ENCODE measurements at places on chromosomes 3 and 15.

DNA sequence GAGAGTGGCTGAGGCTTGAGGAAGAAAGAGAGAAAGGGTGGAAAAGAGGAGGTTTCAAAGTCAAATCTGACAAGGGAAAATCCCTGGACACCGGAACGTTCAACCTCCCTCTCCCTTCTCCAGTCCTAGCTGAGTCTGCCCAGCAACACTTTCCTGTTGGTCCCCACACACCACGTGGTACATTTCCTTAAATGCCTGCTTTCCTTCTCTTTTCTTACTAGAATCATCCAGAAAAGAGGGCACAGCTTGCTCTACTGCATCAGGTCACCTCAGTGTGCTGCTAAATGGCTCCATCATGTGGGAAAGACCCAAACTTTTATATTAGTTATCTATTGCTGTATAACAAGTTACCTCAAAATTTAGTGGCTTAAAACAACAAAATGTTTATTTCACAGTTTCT is 181.2 kb downstream of the NECTIN3 start:
- no peak for DNase-seq

GRCh38 chr3:99747915-99748314 is 69.7 kb upstream of the CMSS1 start:
- no peak for DNase-seq

GRCh38 chr15:71201477-71201876 is 86.2 kb downstream of the THSD4 start:
- DNase-seq = no peak

DNA sequence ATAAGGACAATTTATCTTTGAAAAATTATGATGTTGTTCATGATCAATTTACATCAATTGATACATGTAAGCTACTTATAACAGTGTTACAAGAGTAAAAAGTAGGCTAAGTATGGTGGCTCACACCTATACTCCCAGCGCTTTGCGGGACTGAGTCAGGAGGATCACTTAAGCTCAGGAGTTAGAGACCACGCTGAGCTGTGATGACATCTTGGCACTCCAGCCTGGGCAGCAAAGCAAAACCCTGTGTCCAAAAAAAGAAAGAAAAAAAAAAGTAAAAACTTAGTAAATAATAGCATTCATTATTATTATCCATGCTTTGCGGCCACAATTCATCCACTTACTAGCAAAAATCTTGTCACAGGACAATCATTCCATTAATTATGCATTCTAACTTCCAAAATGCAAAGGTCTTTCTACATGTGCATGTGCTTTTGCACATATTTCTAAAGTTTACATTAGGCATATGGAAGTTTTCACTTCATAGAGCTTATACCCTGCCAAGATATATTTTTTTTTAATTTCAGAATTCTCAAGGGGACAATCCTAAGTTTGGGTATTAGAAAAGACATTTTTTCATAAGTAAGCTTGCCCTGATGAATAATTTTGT is 243.3 kb upstream of the RARB start:
- no peak for DNase-seq

DNA sequence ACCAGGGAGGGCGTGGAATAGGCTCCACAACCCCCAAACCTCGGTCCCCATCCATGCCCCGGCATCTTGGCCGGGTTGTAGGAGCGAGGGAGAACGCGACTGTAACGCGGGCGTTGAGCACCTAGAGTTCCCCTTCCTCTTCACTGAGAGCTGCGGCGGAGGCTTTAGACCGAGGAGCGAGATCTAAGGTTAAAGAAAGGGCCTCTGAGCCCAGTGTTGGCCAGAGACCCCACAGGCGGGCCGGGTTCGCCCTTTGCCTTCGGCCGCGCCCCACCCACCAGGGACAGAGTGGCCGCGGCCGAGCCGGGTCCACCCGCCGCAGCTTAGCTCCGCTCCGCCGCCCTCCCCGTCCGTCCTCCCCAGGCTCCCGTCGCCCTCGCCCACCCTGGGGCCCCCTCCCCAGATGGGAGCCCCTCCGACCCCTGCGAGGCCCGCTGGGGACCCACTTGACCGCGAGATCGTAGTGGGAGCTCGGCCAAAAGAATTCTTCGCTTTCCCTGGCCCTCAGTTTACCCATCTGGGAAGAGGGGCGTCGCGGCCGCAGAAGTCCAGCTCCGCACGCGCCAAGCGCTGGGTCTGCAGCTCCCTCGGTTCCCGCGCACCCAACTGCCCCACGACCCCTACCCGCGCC is 425 bp downstream of the ANPEP start:
- DNase-seq = no peak

- DNase-seq = no peak
Observed at GRCh38 chr3:71011565-71012287, 571.8 kb downstream of the FOXP1 start.

DNA sequence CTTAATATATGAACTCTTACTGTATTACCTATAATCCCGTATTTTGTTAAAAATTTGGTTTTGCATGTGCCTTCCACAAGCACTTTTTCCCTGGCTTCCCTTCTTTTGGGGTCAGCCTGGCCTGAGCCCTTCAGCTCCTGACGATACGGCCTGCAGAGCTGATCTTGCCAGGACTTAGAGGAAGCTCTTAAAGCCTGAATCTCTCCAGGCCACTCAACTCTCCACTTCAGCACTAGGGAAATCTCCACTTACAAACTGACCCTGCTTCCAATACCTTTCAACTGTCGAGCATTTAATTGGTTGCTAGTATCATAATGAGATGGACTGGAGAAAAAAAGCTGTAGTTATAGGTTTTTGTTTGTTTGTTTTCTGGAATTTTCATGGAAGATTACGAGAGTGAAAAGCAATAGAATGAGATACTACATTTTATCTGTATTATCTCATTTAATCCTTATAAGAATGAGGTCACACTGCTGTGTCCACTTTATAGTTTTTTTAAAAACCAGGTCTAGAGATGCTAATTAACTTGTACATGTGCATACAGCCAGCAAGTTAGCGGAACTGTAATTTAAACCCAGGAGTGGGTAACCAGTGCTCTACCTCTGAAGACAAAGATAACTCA is 54.8 kb downstream of the ZBTB38 start:
- DNase-seq = no peak

DNA sequence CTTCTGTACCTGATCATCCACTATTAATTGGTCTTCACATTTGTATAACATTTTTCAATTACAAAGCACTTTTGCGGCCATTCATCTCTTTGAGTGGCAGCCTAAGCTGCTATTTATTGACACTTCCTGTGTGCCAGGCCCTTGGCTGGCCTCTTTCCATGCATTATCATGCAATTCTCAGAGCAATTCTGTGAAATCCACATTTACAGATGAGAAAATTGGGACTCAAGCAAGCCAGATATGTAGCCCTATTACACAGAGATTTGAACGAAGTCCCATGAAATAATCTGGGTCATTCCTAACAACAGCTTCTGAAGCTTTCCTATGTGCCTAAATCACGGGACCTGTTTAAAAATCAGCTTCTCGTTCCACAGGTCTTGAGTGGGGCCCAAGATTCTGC is 17.4 kb downstream of the SLC6A1 start:
- no peak for DNase-seq

- DNase-seq = no peak
Observed at GRCh38 chr3:70277304-70277703, 35.1 kb downstream of the MDFIC2 start.

DNA sequence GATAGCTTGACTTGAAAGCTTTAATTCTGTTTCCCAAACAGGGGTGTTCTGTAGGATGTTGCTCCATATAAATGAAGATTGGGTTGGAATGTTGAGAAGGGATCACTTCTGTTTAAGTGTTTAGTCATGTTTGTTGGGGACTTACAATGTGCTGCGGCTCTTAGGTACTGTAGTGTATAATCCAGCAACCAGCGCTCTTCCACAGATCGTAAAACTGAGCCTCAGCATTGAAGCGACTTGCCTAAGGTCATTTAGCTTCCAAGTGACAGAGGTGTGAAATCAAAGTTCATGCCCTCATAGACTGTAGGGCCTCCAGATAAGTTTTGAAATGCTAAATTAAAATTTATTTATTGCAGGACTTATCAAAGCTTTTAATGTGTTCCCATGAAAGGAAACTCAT is 1.8 kb downstream of the MKRN2 start:
- no peak for DNase-seq

- DNase-seq = no peak
Observed at GRCh38 chr15:74050556-74051234, 31.7 kb downstream of the GOLGA6A start.

- no peak for DNase-seq
Observed at GRCh38 chr3:10465161-10465560, 40.2 kb downstream of the ATP2B2 start.

DNA sequence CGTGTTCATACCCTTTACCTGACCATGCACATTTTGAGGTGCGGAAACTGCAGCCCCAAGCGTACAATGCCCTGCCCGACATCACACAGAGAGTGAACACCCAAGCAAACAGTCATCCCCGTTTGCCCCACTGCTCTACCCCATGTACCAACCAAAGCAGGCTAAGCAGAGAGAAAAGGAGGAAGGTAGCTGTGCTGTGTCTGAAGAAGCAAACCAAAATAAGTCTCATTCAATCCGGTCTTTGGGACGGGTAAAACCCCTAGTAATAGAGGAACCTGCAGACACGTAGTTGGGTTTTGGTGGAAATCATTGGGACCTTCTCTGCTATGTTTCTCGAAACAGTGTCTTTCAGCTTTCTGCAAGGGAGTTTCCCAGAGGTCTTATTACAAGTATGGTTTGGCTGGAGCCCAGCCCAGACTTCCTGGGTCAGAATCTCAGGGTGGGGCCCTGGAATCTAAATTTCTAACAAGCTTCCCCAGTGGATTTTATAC is 164.6 kb upstream of the HES1 start:
- no peak for DNase-seq

- no peak for DNase-seq
Observed at GRCh38 chr3:161558236-161558635, 61.6 kb downstream of the OTOL1 start.

GRCh38 chr15:56699743-56700142 is 33.6 kb downstream of the ZNF280D start:
- no peak for DNase-seq

GRCh38 chr15:58346361-58346760 is 85.4 kb upstream of the LIPC start:
- DNase-seq = no peak

GRCh38 chr3:115930168-115930567 is 306.9 kb downstream of the GAP43 start:
- DNase-seq = no peak

- no peak for DNase-seq
Observed at GRCh38 chr3:149547954-149548668, 73.6 kb downstream of the TM4SF4 start.

Data from stimulated activated CD4-positive, alpha-beta T cell treated with anti-CD3 and anti-CD28 coated beads, Interleukin-4, amount 100 ng/mL, for 1 hour (primary cell).